ENCODE measurements at places on chromosomes 11 and 22.
A peak's percentile ranks its signal among the peaks of the same experiment; 100 is the strongest.

DNA sequence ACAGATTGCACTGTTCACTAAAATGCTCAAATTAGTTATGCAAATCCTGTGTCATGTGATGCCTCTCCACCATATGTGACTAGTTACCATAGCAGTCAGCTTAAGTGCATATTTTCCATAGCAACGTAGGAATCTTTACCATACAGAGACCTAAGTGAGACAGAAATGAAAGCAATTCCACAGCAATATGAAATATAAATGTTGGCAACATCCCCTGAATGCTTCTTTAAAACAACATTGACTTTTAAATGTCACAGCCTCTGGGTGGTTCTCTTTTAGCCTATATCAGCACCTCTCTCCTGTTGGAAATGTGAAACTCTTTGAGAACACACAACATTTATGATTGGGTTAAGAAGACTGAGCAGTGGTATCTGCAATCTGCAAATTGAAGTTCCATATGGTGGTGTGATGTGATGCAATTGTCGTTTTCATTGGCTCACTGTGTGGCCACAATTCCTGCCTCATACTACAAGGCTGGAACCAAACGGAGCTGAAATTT, 814.6 kb downstream of the DLG2 start:
- DNase-seq: no peak

DNA sequence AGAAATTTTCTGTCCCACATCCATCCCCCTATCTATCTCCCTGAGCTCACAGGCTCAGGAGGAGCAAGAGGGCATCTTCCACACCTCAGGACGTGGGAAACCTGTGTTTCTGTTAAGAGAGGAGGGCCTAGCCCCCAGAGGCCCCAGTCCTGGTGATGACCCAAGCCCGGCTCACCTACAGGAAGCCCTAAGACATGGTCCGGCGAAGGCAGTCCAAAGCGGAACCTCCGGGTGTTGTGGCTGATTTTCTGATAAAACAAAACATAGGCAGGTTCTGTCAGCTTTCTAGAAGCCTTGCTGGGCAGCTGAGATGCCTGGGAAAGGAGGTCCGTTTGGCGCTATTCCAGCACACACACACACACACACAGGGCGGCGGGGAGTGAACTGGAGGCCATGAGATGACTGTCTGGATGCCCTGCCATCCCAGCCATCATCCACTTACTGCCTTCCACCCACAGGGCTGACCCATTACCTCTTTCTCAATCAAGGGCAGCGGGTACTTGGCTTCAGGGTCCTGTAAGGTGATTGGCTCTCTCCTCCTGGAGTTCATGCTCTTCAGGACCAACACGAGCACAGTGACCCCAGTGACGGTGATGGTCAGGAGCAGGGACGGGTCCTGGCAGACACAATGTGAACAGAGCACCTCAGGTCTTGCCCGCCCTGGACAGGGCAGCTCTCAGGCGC, 882 bp downstream of the CYB5R2 start:
- no peak for DNase-seq

DNA sequence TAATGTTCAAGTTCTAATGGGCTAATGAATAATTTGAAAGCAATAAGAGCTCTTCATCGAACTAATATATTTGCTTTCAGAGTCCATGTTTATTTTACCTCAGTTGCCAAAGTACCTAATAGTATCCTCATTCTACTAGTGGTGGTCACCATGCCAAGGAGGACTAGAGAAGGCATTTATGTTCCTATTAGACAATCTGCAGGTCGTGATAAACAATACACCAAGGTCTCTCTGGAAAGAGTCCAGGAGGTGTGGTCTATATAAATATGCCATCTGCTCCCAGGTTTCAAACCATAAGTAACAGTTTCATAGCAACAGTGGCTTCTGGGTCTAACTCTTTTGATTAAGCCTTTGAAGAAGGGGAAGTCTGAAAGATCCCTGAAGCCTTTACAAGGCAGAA, 42.9 kb downstream of the ARFGAP3 start:
- no peak for DNase-seq

- DNase-seq: no peak
Measured at GRCh38 chr11:43699870-43700269, 19.3 kb downstream of the HSD17B12 start.

GRCh38 chr11:131246663-131247062, 123.8 kb upstream of the NTM start:
- no peak for DNase-seq

DNA sequence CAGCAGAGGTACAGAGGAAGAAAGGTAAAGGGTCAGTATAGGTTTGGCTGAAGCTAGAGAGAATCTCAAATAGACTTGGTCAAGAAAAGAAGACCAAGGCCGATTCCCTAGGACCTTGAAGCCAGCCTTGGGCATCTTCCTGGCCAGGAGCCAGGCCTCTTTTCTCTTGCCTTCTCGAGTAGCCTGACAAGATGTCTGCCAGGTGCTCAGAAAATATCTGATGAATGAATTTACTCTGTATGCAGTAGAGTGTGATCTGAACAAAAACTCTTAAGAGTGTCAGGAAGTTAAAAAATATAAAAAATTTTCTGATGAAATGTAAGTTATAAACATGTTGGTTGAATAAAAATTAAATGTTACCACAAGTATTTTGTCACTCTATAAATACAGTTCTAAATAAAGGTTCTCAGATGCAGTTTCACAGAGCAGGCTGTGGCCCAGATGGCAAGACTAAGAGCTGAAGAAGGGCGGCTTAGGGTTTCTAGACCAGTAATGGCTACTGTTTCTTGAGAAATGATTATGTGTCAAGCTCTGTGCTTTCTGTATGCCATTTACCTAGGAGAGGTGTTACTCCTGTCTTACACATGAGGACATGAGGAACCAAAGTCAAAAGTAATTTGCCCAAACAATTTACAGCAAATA, 98.1 kb downstream of the ATXN10 start:
- no peak for DNase-seq

DNA sequence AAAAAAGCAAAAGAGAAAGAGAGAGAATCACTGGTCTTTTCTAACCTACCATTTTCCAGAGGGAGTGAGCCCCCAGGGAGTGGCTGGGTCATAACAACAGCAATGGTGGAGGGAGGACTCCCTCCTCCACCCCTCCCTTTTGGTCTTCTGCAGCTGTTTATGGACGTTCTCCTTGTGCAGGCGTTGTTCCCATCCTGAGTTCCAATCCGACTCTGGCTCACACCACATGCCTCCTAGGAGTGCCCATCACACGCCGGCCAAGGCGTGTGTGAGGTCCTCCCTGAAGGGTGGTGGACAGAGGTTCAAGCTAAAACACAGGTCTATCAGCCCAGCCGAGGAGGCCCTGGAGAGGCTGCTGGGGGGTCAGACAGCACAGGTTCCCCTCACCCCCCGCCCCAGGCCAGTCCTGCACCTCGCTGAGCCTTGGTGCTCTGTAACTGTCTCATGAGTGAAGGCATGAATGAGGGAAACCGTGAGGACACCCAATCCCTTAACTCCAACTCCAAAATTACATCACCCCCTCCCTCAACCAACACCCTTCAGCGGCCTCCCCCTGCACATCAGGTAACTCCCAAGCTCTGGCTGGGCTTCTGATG, 29.4 kb downstream of the IFT27 start:
- no peak for DNase-seq

DNA sequence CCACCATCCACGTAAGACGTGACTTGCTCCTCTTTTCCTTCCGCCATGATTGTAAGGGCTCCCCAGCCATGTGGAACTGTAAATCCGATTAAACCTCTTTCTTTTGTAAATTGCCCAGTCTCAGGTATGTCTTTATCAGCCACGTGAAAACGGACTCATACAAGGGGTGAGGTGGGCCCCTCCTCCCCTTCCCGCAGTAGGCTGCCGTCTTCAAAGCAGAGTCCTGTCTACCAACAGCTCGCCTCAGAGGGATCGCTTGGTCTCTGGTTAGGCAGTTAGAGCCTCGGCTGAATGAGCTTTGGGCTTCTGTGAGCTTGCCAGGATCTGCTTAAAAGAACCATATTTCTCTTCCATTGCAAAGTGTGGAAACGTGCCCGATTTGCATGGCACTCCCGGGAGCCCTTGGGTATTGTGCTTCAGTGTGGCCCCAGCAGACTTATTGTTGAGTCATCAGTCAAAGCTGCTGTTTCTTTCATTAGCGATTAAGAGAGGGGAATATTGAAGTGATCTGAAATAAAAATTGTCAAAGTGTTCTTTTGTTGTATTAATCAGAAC, 338.3 kb downstream of the TBC1D22A start:
- DNase-seq: no peak

DNA sequence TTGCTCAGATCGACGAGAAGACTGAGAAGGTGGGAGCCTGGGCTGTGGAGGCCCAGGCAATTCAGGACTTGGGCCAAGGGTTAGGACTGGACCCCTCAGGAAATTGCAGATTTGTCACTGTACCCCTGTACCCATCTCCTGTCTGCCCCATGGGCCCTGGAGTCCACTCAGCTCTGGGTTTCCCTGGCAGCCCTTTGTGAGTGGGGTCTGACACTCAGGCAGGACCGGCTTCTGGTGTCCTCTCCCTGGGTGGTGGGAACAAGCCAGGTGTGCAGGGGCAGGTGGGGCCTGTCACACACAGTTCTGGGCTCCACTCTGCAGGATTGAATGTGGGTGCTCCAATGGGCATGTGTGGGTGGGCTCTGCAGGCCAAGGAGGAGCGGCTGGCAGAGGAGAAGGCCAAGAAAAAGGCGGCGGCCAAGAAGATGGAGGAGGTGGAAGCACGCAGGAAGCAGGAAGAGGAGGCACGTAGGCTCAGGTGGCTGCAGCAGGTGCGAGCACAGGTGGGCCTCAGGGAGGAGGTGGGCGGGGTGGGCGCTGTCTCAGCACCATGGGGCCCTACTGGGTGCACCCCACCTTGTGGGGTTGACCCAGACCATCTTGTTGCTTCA, 21.6 kb downstream of the INCENP start:
- no peak for DNase-seq

- peak; percentile 16 for DNase-seq
Measured at GRCh38 chr11:68053117-68053516, 14.3 kb downstream of the TCIRG1 start.

Data from CD8-positive, alpha-beta T cell (primary cell).